Stimulated activated CD4-positive, alpha-beta T cell treated with anti-CD3 and anti-CD28 coated beads, Interleukin-4, amount 100 ng/mL, for 4 hours (primary cell): ENCODE measurements at places on chromosomes 11 and 22.

DNA sequence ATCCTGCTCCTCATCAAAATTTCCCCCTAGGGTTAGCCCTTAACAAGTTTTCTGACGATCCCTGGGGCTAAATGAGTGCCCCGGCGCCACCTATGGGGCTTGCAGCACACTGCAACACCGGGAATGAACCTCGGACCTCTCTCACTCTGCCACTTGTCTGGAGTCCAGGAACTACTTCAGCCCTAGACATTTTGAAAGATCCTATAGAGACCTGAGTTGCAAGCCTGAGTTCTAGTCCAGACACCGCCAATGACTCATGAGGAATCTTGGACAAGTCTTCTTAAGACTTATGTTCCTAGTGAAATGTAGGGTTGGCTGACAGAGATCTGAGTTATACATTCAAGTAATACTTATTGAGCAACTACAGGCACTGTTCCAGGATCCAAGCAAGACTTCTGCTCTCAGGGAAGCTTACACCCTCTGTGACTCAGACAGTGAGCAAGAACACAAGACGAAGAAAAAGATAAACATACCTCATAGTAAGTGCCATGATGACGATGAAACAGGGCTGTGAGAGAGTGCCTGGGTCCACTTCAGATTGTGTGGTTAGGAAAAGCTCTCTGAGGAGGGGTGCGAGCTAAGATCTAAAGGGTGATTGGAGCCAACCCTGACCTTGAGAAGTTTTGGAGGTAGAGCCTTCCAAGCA is 10.2 kb upstream of the STK33 start:
- no peak for DNase-seq

DNA sequence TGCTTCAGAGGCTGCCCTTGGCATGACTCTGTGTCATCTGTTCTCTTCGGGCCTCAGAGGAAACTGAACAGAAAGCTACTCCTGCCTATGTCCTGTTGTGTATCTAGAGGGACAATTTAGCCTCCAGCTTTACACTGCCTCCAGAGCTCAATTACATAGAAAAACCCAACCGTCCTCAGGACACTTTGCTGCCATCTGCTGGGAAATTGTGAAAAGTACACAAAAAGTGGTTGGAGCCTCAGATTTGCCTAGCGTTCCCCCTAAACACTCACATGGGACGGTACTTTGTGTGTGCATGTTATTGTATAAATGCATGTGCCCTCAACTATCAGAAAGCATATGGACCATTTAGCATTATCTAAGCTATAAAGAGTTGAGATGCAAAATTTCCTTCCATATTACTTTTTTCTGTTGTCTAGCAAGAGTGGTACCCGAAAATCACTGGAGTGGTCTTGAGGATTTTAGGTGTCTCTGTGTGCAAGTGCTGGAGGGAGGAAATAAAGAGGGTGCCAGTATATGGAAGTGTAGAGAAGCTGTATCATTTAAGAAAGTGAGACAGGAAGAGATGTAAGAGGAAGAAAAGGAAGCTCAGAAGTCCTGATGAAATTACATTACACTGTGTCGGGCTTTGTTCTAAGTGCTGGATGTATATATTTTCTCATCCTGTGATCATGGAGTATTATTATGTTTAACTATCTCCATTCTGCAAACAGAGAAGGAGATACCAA is 8.7 kb upstream of the MS4A4E start:
- DNase-seq: no peak

- DNase-seq: no peak
These were observed 8.1 kb upstream of the PLXNB2 start for GRCh38 chr22:50315289-50316113.

DNA sequence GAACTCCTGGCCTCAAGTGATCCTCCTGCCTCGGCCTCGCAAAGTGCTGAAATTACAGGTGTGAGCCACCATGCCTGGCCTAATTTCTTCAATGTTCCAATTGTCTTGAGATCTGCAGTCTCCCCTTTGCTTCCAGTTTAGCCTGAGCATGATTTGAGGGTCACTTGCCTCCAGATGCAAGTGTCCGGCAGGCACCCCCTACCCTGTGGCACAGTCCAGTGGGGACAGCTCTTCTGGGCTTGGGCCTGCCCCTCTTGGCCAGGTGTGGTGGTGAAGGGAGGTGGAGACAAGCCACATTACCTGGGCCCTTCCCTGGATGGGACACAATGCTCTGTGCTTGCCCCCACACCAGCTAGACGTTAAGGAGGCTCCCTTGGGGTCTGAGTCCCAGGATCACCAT is 21.3 kb upstream of the CACNG2 start:
- no peak for DNase-seq

GRCh38 chr11:18611196-18611595 is 11.6 kb downstream of the MISFA start:
- DNase-seq: no peak

DNA sequence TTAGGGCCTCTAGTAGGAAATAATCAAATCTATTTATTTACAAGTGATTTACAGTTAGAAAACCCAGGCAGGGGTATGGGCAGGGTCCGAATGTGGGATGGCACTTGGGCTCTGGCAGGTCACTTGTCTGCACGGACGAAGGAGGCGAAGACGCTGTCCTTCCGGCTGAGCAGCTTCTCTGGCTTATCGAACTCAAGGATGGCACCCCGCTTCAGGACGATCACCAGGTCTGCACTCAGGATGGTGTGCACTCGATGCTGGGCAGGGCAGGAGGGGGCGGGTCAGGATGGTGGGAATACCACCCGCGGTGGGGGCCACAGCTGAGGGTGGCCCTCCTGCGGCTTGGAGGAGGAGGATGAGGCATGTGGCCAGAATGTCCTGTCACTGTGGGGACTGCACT is 4.4 kb upstream of the KCNJ11 start:
- no peak for DNase-seq

- DNase-seq: no peak
These were observed 15.5 kb downstream of the NECTIN1 start for GRCh38 chr11:119713359-119714040.

- DNase-seq: no peak
These were observed 77.7 kb upstream of the SC5D start for GRCh38 chr11:121214861-121215260.

DNA sequence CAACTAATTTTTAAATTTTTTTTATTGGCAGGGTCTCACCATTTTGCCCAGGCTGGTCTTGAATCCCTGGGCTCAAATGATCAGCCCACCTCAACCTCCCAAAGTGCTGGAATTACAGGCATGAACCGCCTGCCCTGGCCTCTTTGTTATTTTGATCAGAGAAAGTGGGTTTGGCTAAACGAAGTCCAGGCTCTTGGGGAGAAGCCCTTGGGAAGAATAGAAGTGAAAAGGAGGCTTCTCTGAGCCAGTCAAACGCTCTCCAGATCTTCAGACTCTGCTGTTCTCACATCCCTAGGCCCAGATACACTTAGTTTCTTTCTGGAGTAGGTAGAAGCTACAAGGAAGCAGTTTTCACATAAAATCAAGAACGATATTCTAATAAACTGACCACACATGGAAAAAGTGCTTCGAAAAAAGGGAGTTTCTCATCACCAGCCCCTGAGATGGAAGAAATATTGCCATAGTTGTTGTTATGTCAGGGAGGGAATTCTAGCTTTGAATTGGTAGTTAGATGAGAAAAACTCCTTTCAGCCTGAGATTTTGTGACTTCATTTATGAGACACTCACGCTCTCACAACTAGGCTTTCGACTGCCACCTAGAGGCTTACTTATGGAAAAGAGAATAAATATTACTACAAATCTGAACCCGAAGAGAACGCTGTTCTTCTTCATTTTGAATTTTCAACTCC is 41.7 kb upstream of the AQP11 start:
- no peak for DNase-seq

DNA sequence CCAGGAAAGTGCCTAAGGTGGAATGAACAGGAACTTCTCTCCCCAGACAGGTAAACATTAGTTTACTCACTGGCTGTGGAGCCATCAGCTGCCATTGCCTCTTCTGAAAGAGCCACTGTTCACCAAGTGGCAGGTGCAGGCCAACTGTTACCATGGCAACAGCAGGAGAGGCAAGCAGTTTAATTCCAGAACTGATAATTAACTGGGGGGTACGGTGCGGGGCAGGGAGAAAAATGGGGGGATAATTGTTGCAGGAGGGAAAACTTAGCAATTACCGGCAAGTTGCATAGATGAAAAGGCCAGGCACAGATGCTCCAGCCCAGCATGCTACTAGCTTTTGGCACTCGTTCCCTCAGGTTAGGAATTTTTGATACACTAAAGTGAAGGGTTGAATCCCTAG is 85.1 kb downstream of the TRIM44 start:
- DNase-seq: no peak

GRCh38 chr11:66857927-66858185 is 992 bp downstream of the LRFN4 start:
- no peak for DNase-seq

- DNase-seq: no peak
These were observed 493.3 kb downstream of the BUD13 start for GRCh38 chr11:116279511-116279910.

GRCh38 chr22:33564683-33565082 is 355.6 kb downstream of the LARGE1 start:
- DNase-seq: no peak

DNA sequence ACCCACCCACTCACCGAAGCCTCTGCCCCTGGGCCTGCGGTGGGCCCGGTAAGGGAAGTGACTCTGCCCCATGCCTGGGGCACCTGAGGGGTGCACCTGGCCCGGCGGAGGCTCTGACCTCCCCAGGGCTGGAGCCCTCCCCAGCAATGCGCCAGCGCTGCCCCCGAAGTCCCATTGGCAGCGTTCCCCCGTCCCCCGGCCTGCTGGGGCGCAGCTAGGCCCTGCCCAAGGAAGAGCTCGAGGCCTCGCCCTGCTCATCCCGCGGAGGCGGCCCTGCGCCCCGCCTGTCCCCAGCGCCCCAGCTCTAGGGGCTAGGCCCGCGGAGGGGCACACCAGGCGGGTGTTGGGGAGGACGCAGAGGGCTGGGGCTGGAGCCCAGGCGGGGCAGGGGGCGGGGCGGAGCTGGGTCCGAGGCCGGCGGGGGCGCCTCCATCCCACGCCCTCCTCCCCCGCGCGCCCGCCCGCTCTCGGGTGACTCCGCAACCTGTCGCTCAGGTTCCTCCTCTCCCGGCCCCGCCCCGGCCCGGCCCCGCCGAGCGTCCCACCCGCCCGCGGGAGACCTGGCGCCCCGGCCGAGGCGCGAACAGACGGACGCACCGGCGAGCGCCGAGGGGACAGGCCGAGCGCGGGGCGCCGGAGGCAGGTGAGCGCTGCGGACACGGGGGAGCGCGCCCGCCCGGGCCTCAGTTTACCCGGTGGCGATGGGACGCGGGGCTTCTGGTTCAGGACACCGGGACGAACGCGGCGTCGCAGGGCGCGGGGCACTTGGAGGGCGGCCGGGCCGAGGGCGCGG is at the start of gene EPS8L2:
EPS8L2 (plus strand) TSS at position 586 of the 793 bp plus-strand sequence. CDS start 3,177 bp downstream, outside the sequence.
- peak; percentile 38 for DNase-seq

- no peak for DNase-seq
These were observed 4.3 kb upstream of the TRIM44 start for GRCh38 chr11:35658020-35658948.
